Stimulated activated CD4-positive, alpha-beta T cell treated with anti-CD3 and anti-CD28 coated beads, Interleukin-4, amount 100 ng/mL, for 48 hours (primary cell): ENCODE measurements at places on chromosomes 12 and 14.

DNA sequence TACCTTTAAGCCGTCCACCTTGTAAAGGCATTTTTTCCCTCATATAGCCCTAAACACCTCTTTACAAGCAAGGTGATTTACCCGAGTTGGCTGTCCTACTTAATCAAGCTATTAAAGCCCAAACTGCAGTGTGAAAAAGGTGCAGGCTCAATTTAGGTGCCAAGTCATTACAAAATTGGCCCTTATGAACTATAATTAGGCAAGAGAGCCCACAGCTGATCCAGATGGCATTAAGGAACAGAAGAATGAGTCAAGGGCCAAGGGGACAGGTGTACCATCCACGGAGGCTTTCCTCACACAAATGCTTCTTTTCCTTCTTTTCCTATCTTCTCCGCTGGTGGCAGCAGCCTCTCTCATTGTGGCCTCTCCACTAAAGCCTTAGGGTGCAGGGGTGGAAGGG is 90.5 kb downstream of the TTC8 start:
- no peak for DNase-seq

DNA sequence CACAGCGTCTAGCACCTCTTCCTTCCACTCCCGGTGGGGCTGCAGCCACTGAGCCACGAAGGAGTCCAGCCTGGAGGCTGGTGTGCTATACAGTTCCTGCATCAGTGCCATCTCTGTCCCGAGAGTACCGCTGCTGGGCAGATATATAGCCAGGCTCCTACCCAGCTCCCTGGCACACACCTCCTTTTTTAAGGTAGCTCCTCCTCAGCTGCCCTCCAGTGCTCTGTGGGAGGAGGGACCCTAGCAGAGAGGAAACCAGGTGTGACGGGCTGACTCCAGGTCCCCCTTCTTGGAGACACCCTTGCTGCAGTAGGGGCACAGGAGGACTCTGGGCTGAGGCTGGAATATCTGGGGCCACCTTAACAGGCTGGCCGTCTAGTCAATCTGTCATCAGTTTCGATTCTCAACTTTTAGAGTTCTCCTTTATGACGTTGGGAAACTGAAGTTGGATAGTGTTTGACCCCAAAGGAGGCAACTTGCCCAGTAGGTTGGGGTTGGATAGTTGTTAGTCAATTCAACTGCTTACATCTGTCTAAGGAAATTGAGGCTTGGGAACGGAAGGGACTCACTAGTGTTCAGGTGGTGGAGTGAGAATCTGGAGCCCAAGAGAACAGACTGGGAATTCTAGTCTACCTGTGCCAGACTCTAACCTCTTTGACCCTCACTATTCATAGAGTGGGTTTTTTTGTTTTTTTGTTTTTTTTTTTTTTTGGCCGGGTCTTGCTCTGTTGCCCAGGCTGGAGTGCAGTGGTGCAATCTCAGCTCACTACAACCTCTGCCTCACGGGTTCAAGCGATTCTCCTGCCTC is at the start of gene OASL:
TSS of gene OASL (minus strand) at position 386 of the 808 bp plus-strand sequence. CDS start at position 111, 275 bp downstream.
- DNase-seq: peak; percentile 41

DNA sequence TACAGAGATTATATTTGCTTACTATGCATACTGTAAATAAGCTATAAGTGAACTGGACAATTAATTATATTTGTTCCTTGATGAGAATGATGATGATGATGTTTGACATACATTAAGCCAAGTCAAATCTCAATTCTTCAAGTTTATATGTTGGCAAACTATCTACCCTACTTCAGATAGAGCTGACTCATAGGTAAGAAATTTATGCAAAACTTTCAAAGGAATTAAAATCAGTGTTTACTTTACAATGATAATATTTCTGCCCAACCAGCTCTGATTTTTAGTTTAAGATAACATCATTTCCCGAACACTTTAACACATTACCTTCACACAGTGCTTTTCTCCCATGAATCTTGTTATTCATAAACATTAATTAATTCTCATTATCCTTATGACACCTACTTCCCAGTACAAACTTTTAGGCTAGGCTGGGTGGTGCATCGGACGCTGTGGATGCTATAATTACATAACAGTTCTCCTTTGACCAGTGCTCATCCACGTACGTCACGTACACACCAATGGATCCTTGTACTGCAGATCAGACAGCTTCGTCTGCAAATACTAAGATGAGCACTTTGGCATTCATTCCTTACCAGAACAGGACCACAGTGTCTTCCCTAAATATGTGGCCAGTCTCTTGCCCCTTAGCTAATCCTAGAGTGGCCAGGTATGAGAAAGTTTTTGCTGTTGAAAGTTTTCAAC is 18.3 kb downstream of the BMP4 start:
- DNase-seq: no peak

DNA sequence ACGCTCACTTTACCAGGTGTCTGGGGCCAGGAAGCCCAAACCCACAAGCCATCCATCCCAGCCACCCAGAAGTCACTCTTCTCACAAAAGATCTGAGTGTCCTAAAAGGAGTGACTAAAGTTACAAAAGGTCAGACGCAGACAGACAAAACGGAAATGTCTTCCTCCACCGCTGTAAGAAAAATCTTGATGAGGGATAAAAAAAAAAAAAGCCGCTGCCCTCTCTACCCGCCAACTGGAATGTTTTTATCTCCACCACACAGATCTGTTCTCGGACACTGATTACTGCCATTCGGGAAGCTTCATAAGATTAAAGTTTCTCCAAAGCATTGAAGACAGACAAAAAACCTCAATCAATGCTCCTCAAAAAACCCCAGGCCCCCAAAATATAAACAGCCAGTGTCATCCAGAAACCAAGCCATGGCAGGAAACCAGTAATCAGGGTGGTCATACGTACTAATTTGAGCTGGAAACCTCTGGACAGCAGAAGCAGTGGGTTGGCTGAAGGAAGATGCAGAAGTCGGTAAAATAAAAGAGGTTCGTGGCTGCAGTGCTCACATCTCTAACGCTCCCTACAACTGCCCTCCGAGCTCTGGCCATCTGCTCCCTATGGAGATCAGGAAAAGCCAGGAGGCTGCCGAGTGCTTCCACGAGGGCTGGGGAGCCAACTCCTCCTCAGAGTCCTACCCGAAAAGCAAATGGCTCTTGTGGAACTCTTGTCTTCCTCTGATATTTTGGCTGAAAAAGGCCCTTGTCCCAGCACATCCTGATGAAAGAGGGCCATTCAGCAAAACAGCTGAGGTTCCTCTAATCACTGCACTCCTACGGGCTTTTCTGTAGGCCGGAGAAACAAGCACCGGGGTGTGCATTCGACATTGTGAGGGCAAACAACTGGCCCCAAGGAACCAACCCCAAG is 30.3 kb downstream of the SSH1 start:
- no peak for DNase-seq

GRCh38 chr14:101721951-101722661 is 39.4 kb upstream of the PPP2R5C start:
- peak; percentile 54 for DNase-seq

GRCh38 chr12:52438305-52439301 is 4.4 kb upstream of the KRT75 start:
- no peak for DNase-seq

DNA sequence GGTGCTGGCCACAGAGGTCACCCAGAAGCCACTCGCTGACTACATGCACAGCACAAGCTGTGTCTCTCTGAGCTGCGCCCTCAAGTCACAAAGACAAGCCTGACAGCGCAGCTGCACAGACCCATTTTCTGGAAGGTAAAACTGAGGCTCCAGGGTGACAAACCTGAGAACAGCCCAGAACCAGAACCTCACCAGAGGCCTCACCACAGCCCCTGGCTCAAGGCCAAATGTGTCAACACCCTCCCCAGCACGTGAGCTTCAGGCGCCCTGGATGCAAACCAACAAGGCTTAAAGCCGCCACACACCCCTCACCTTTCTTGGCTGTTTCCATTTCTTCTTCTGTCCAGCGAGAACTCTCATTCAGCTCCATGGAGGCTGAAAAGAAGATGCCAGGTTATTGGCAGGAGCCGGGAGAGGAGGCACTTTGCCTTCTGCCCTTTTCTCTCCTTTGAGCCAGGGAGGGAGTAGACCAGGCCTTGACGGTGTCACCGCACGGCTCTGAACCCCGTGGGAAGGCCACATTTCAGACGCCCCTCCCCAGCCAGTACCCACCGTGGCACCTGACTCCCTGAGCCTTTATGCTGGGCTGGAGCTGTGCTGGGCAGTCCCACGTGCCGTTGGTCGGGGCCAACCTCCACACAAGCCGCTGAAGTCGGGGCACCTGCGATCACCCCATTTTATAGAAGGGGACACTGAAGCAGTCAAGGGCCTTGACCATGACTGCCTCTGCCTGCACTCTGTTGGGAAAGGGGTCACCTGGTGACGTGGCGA is 103.1 kb downstream of the RFLNA start:
- DNase-seq: no peak

DNA sequence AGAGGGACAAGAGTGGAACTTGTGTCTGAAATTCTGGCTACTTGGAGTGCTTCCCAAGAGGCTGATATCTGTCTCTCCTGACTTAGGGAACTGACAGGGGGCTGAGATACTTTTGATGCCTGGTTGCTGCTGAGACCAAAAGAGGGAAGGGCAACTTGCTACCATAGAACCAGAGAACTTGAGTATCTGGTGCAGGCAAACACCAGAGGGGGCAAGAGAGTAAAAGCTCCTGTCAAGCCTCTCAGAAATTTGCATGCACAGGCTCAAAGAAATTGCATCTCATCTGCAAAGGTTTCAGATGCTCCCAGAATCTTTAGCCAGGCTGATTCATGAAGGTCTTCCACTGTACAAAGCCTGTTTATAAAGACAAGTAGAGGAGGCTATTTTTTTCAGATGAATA is 391.3 kb upstream of the FOXG1 start:
- DNase-seq: no peak

DNA sequence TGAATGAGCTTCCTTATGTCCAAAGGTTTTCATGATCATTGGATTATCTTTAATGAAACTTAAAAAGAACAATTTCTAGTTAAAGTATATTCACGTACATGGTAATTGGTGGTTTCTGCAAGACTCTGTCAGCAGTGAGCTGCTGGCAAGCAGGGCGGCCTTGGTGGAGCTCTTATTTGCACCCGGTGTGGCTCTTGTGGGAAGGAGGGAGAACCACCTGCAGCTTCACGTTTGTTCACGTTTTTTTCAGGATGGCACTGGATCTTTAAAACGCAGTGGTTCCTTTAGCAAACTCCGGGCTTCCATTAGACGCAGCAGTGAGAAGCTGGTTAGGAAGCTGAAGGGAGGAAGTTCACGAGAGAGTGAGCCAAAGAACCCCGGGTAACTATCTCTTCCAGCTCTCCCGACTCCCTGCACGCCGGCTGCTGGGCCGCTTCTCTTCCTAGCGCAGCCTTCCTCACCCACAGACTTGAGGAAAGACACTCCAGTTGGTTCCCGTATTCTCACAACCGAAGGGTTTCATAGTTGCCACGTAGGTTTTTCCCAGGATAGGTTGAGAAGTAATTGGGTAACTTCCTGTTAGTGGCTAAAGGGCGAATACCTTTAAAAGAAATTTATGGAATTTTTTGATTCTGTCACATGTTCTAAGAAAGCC is 28.3 kb downstream of the XRCC3 start:
- no peak for DNase-seq

- DNase-seq: no peak
Observed at GRCh38 chr12:111349101-111349747, 19.7 kb downstream of the PHETA1 start.

DNA sequence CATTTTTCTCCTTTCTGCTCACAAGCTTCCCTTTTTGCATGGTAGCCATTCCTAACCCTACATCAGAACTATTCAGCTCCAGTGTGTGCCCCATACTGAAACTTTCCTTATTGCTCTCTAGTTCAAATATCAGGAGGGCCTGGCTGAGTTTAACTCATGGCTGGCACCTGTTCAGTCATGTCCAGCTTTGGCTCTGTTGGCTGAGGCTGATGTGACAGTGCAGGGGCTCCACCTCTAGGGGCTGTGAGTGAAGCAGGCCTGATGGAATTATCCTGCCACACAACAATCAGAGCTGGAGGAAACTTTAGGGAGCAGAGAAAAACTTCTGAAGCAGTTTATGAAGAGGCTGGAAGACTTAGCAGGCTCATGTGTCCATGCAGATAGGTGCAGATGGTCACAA is 8.5 kb downstream of the COQ6 start:
- no peak for DNase-seq

GRCh38 chr14:104898870-104899510 is 25.7 kb upstream of the PLD4 start:
- no peak for DNase-seq

DNA sequence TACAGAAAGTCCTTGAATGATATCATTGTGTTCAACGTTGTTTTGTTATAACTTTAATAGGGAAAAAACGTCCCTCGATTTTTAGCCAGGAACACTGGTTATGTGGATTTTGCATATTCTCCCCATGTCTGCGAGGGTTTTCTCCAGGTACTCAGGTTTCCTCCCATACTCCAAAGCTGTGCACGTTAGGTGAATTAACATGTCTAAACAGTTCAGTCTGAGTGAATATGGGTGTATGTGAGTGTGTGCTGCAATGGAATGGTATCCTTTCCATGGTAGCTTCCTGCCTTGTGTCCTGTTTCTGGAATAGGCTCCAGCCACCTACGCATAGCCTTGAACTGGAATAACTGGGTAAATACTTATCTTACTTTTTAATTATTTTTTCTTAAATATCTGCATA is 810.8 kb upstream of the ATXN7L3B start:
- no peak for DNase-seq

DNA sequence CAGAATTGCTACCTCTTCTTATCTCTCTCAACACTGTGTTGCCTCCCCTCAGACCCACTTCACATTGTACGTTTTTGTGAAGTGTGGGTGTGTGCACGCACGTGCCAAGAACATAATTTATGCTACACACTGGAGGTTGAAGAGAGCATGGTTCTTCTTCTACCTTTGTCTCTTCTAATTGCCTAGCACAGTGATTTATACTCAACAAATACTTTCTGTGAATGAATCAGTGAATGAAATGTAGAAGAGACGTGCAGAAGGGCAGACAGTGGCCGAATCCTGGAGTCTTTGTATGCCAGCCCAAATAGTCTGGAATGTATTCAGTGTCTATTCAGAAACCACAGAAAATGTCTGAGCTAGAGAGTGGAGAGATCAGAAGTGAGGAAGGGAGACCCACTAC is 4.6 kb upstream of the SAMD4A start:
- DNase-seq: no peak

DNA sequence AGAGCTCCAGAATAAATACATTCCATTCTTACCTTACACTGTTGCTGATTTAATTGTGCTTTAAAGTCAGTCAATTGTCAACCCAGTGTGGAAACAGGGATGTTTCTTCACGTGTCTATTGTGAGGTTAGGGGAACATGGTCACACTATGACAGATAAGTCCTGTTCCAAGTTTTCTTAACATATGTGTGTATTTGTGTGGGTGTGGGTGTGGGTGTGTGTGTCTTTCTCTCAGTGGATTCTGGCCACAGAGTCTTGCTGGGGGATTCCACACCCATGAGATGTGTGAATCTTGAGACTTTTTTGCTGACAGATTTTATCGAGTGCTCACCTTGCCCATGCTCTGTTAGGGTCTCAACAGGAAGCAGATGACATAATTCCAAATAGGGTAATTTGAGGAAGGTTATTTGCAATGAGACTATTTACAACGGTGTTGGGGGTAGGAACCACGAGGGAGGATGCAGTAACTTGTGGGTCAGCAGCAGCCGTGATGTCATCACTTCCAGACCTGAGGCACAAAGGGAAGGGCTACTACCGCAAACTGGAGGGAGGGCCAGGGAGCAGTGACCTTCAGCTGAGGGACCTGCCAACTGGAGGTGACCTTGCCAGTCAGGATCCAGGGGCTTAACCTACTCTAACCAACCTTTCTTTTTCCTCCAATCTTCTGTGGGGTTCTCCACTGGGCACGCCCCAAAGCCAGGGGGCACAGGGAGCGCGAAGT is 1.9 kb upstream of the VRK1 start:
- no peak for DNase-seq
